ENCODE measurements at places on chromosomes 3 and 15.

DNA sequence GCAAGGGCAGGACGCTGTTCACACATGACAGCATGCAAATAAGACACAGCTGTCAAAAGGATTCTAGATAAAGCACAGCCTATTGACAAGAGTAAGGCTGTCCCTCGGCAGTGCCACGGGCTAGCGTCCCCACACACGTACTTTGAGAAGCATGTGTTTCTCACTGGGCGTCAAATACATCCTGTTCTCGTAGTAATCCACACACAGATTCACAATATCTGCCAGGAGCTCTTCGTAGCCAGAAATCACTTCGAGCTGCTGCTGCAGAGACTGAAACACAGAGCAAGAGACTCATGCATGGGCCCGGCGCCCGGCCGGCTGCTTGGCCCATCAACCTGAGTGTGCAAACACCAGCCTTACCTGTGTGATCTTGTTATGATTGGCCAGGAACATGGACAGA lies 41.1 kb downstream of the CYFIP1 start:
- DNase-seq: no peak

GRCh38 chr3:14784087-14784681 lies 34.6 kb upstream of the FGD5 start:
- no peak for DNase-seq

- no peak for DNase-seq
Observed at GRCh38 chr3:58052373-58053273, 44.4 kb downstream of the FLNB start.

DNA sequence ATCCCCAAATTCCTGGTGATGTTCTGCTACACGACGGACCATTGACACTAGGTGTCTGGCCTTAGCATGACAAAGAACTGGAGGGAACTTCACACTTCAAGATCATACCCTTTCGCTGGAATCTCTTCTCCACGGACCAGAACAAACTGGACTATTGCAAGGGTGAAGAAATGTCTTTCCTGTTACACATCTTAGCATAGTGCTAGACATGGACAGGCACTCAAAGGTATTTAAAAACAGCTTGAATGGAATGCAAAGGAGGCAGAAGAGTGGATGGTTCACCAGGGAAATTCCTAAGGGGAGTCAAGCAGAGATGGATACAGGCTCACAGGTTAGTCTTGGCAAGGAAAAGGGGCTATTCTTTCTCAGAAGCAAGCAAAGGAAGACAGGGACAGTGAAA lies 33.5 kb upstream of the PDZRN3 start:
- DNase-seq: no peak

DNA sequence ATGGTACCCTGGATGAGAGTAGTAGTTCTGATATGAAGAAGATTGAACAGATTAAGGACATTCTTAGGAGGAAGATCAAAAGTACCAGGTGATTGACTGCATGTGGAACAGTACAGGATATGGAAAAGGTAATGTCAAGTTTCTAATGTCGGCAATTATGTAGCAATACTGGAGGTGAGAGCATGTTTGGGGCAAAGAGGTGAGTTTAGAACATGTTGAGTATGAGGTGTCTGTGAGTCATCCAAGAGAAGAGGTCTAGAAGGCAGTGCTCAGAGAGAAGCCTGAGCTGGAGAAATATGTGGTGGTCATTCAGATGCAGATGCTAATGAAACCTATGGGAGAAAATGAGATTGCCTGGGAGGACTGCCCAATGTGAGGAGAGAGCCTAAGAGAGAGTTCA lies 305.6 kb downstream of the ZBTB20 start:
- DNase-seq: no peak

DNA sequence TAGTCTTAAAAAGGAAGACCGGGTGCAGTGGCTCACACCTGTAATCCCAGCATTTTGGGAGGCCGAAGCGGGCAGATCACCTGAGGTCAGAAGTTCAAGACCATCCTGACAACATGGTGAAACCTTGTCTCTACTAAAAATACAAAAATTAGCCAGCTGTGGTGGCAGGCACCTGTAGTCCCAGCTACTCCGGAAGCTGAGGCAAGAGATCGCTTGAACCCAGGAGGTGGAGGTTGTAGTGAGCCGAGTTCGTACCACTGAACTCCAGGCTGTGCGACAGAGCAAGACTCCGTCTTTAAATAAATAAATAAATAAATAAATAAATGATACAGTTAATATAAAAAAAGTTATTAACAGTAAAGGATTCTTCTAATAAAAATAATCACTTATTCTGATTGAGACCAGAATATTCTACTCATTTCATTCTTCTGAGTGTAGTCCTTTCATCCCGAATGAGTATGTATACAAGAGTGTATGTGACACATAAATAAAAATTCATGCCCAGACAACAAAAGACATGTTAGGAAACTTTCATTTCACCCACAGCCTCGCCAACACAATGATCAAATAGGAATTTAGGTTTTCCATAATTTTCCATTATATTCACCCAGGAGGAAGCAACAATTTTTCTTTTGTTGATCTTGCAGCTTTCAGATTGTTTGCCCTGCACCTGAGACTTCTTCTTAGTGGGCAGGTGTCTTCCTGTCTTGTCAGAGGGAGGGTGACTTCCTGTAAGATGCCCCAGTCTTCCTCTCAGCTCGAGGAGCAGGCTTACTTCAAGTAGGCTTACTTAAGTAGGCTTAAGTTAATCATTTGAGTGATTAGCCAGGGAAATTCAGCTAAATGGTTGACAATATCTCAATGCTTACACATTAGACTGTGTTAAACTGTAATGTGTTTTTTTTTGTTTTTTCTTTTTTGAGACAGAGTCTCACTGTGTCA lies 7.8 kb upstream of the NUP210 start:
- DNase-seq: peak; percentile 68

- no peak for DNase-seq
Observed at GRCh38 chr3:89912031-89912430, 804.6 kb downstream of the EPHA3 start.

DNA sequence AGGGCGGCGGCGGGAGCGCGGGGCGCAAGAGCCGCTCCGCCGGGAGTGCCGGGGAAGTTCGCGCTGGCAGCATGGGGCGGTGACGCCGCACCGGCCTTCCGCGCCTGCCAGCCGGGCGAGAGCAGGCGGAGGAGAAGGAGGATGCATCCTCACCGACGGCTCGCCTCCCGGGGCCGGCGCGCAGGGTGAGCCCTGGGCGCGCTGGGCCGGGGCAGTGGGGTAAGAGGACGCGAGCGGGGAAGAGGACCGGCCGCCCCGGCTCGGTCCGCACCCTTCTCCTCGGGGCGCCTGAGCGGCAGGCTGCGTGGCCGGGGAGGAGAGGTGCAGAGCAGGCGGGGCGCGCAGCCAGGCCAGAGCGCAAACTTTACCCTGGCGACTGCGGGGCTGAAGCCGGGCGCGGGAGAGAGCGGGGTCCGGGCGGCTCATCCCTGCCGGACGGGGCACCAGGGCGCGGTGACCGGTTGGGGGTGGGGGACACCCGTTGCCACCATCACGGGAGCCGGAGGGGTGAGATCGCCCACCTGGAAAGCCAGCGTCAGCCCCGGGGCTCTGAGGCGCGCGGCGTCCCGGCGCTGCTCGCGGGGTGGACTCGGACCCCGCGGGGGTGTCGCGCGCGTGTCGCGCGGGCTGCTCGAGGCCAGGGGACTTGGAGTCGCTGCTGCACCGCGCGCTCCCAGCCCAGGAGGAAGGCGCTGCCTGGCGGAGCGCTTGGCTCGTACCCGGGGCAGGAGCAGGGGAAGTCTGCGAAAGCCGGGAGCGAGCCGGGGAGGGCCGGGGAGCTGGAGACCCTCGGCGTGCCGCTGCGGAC lies 542 bp downstream of the GABRA5 start:
- DNase-seq: no peak

DNA sequence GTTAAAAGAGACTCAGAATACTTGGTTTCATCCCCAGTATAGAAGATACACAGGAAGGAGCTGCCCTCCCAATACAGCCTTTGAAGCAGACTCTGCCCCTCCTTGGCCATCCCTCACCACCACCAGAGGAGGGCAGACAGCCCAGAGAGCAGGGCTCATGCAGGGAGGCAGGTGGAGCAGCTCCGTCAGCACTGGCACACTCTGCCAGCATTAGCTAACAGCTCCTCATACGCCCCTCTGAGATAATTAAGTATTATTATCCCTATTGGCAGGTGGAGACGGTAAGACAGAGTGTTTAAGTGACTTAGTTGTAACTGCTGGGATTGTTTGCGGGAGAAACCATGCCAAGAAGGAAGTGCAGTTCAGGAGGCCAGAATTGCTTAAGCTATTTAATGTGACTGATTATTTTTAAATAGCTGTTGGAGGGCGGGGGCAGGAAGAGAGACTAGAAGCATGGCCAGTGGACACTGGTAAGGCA lies 434.0 kb downstream of the EPHB1 start:
- DNase-seq: no peak

- DNase-seq: no peak
Observed at GRCh38 chr3:177929310-177929709, 606.9 kb upstream of the KCNMB2 start.

- no peak for DNase-seq
Observed at GRCh38 chr15:59268852-59269407, 62.3 kb downstream of the LDHAL6B start.

GRCh38 chr3:189084620-189085019 lies 87.2 kb upstream of the TPRG1 start:
- DNase-seq: no peak

DNA sequence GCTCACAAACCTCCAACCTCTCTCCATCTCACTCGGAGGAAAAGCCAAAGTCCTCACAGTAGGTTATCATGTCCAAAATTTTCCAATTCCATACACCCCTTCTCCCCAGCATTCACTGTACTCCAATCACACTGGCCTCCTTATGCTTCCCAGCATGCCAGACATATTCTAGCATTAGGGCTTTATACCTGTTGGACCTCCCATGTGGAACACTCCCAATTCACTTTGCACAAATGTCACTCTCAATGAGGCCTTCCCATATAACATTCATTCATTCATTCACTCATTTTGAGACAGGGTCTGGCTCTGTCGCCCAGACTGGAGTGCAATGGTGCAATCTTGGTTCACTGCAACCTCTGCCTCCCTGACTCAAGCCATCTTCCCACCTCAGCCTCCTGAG lies 19.9 kb downstream of the SCAPER start:
- DNase-seq: no peak

DNA sequence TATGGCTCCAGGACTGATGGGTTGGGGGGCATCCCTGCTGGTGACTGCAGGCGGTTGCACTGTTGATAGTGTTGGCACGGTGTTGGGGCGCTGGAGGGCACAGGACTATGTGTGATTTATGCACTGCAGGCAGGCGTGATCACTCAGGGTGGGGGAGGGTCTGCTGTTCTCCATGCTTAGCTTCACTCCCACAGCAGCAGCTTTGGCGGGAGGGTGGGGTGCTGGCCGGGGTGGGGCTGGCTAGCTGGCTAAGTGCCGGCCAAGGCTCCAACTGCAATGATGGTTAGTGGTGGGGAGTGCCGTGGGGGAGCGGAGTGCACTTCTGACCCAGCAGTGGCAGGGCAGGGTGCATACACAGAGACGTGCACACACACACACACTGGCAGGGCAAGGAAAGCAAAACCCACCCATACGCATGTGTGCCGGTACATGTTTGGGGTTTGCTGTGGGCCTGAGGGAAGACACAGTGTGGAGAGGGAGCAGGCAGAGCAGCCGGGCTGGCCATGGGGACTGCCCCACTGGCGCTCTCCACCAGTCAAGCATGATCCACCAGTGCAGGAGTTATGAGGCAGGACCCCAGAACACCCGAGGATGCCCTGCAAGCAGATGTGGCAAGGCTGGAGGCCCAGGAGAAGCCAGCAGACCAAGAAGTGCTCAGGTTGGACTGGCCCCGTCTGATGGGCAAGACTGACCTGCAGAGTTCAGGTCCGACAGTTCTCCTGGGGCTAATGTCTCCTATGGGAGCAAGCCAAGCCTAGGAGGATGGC lies 16.5 kb upstream of the FGF7 start:
- DNase-seq: no peak

DNA sequence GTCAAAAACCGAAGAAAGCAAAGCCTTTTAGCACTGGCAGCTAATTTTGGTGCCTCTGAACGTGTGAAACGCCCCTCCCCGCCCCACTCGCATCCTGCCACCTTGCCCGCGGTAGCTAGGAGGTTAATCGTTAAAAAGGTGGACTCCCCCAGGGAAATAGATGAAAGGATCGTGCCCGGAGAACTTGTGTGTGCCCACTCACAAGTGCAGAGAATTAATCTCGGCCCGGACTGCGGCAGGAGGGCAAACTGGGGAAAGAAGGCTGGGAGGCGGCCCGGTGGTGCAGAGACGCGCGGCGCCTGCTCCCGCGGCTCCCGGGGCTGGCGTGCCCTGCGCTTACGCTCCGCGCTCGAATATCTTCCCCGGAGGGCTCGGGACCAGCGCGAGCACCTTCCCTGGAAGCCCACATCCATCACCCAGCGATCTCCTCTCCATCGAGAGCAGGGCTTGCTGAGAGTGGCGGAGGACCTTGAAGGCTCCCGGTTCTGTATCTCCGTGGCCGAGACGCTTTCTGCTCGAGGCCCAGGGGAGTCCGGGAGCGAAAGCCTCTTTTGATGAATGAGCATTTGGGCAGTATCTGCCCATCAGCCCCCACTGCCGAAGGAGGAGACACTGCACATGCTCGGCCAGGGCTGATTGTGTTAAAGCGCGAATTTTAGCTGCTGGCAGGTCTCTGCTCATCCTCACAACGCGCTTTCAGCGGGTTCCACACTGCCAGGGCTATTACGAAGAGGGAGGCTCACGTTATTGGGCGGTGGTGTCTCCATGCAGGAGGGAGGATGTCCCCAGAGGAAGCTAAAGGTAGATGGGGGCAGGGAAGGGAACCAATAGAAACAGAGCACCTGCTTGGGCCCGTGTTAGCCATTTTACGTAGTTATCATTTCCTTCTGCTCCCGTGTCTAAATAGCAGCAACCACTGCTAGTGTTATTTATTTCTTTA lies 1.3 kb upstream of the SPTSSB start:
- peak; percentile 16 for DNase-seq

DNA sequence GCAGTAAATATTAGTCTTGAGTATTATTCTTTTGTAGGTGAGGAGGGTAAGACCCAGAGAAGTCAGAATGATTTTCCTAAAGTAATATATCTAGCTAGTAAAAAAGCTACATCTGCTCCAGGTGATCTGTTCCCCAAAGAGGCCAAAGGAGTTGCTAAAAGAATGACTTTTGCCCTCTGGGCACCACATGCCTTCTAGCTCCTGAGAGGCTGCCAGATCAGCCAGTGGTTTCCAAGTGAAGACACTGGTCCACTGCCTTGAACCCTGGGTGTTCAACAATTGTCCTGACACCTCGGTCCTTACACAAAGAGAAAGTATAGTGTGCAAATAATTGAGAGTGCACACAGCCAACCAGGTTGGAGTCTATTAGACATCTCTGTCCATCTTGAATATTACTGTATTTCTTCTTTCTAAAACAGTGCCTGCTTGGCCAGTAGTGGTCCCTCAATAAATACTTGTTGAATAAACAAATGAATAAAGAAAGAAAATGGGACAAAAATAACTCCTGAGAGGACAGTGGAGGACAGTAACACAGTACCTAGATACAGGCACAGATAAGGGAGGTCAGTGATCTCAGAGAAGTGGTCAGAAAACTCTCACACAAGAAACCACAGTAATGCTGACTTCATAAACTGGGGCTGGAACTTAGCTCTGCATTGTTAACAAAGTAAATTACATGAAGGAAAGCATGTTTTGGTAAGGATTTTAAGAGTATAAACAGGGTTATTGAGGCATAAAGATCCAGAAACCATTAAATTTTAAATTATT lies 56.6 kb upstream of the CSTA start:
- no peak for DNase-seq

- no peak for DNase-seq
Observed at GRCh38 chr3:65356331-65357248, 668.8 kb upstream of the ADAMTS9 start.

GRCh38 chr15:55434989-55435825 lies 26.9 kb downstream of the PIERCE2 start:
- DNase-seq: peak; percentile 60

Data from CD4-positive, alpha-beta T cell treated with Interleukin-17A for 1 hour (primary cell).